ENCODE measurements at places on chromosomes 1 and 21.

- DNase-seq, result no peak
These were observed 91.2 kb upstream of the KCTD3 start for GRCh38 chr1:215475796-215476481.

DNA sequence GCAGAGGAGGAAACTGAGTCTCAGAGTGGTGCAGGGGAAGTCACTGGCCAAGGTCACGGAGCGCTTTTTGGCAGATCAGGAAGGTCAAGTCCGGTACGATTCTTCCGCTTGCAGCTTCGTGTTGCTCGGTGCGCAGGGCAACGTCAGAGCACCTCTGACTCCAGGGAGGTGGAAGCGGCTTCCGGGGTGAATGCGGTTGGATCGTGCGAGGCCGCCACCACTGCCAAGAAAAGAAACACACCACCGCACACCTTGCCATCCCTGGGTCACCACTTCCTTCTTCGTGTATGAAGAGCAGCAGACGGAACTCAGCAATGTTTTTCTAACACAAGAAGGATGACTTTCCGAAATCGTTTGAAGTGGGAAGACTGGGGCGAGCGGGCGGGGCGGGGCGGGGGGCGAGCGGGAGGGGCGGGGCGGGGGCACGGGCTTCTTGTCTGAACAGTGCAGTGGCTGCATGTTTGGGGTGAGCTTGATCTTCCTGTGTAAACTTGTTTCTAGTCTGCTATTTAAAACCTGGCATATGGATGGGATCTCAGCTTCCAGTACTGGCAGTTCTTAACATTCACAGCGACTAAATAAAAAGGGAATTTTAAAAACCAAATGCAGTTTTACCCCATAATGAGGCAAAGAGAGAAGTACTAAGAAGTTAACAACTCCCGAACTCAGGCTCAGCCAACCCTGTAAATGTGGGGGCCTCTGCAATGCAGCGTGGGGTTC is 300.0 kb downstream of the RRAGC start:
- DNase-seq, result peak; percentile 65

DNA sequence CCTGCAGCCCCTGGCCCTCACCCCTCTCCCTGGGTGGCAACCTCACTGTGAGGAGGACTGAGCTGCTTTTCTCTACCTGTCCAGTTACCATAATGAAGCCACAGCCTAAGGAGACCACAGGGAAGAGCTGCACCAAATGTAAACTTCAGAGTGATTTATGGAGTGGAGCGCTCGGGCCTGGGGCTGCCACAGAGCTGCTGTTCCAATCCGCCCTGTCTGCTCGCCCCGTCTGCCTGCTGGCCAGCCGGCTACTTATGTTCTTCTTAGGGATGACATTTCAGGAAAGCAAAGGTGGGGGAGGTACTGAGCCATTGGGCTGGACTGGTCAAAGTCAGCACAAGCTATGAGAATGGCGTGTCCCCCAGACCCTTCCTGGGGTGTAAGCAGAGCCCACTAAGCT is 17.9 kb downstream of the SYT6 start:
- DNase-seq, result no peak

DNA sequence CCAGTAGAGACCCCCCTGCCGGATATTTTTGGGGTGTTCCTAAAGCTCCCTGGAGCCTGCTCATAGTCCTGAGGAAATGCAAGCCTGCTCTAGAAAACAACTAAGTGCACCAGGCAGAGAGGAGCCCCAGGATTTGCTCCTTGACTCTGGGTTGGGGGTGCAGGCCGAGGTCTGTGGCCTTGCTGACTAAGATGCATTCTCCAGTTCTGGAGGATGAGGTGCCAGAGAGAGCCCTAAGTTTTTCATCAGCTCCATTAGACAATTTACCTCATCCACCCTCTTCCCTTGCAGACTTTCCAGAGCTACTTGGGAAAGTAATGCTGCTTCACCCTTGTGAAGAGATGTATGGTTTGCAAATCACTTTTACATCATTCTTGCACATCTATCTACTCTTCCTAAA is 9.1 kb downstream of the TUFT1 start:
- no peak for DNase-seq

DNA sequence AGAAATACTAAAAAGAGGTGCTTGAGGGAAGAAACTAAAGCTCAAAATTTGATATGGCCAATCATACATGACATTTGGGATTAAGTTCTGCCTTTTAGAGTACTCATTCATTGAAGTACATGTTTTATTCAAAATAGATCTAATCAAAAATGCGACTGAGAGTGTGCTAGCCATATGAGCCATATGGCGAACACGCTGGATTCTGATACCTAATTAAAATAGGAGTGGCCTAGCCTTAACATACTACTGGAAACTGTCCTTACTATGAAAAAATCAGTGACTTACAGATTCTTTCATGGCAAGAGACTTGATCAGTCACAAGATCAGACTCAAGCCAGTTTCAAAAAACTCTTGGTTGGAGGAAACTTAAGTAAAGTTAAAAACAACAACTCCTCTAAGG is 73.9 kb downstream of the PTGER3 start:
- DNase-seq, result no peak

DNA sequence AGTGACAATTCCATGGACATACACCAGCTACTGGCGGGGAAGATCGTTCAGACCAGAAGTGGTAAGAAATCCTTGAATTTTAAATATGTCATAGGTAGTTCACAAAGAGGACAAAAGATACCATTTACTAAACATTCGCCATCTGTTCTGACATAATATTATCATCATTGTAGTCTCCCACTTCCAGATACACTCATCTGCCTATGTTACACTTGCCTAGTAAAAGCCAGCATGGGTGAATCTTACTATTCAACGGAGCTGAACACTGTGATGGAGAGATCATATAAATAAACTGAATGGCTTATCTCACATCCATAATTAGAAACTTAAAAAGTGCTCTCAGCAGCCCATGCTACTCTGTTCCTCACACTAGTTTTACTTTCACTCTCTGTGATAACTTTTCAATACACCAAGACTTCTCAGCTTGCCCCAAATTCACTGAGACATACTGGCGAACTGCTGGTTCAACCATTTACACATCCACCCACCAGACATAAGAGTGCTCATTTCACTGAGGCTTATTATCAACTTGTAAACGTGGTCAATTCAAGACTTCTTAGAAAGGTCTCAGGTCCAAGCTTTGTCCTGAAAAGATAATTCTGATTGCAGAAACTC is 463 bp upstream of the PRRC2C start:
- no peak for DNase-seq

DNA sequence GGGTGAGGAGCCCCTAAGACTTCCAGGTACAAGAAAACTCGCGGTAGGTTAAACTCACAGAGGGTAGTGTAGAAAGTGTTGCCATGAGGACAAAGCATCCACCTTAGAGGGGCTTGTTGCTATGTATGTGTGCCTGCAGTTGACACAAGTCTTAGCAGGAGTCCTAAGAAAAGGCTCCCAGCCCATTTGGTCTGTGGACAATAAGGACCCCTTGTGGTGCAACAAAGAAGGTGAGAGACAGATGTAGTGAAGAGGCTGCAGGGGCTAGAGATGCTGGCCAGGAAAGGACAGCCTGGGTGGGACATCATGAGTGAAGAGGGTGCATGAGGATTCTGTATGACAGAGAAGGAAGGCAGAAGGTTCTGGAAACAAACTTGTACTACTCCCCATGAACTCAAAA is 36.3 kb upstream of the IL10 start:
- DNase-seq, result no peak

GRCh38 chr1:87800006-87800405 is 471.3 kb downstream of the LMO4 start:
- DNase-seq, result no peak

- peak; percentile 96 for DNase-seq
These were observed at the start of gene SHC1 for GRCh38 chr1:154970631-154971340. Gene SHC1, minus strand, starts transcription at chr1:154970747. Its CDS starts 221 bp downstream, at chr1:154970526.

DNA sequence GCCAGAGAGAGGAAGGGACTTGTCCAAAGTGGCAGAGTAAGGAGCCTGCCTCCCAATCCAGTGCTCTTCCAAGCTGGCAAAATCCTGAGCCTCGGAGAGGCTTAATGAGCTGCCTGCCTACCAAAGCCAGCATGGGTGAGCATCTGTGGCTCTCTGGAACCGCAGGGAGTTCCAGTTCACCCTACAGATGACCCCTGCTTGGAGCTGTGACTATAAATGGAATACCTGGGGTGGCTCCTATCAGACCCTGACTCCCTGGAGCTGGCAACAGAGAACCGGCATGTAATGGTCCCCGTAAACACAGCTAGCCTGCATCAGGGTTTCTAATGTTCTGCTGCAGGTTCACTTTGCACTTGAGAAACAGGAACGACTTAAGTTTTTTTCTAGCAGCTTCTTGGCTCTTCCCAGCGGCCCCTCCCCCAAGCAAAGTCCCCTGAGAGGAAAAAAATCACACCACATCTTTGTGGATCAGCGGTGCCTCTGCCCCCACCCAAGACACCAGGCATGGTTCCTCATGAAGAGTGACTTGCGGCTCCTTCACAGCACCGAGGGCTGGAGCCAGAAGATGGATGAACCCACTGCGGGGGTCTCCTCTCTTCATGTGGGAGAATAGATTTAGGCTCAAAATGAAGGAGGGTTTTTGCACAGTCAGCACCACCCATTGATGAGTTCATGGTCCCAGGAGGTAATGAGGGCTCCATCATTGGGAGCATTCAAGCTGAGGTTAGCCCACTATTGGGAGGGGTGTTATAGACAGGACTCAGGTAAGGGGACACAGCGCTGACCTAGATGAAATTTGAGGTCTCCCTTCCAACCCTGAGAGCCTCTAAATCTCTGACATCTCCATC is 79.0 kb downstream of the SYT2 start:
- no peak for DNase-seq

DNA sequence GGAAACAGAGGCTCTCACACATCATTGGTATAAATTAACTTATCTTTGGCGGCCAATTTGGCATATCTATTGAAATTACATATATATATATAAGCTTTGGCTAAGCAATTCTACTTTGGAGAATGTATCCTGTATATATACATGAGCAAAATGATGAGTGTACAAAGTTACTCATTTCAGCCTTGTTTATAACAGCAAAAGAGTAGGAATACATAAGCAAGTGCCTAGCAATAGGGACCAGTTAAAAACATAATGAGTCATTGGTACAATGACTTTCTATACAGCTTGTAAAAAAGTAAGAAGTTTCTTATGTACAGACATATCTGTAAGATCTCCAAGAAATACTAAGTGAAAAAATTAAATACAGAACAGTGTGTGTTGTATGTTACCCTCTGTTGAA is 190.8 kb downstream of the LTN1 start:
- DNase-seq, result no peak

GRCh38 chr1:59718989-59719360 is 95.8 kb upstream of the HOOK1 start:
- no peak for DNase-seq

GRCh38 chr1:30675761-30676160 is 47.6 kb downstream of the MATN1 start:
- no peak for DNase-seq

GRCh38 chr1:106952776-106953175 is 103.7 kb upstream of the PRMT6 start:
- DNase-seq, result no peak

DNA sequence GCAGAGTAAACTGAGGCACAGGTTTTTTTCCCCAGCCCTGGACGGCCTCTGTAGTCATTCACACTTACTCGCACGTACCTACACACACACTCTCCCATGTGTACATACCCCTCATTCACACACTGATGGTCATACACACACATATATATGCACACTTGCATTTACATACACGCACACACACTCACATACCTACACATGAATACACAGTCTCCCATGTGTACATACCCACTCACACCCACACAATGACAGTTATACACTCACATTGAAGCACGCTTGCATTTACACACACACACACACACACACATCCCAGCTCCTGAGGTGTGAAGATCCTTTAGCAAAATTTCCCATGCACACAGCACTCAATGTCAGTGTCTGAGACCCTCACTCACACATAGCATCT is 766 bp upstream of the FAM131C start:
- no peak for DNase-seq

DNA sequence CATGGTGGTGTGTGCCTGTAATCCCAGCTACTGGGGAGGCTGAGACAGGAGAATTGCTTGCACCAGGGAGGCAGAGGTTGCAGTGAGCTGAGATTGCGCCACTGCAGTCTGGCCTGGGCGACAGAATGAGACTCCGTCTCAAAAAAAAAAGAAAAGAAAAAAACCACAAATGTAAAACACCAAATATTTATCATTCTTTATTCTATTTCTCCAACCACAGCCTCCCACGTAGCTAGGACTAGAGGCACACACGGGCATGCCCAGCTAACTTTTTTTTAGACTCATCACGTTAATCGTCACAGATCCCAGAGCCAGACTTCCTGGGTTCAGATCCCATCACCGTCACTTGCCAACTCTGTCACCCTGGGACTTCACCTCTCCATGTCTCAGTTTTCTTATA is 13.5 kb downstream of the DNAJC16 start:
- no peak for DNase-seq

- peak; percentile 77 for DNase-seq
These were observed 12.0 kb upstream of the FCAMR start for GRCh38 chr1:206982216-206982615.

- no peak for DNase-seq
These were observed 192.0 kb upstream of the JUN start for GRCh38 chr1:58975888-58976287.

DNA sequence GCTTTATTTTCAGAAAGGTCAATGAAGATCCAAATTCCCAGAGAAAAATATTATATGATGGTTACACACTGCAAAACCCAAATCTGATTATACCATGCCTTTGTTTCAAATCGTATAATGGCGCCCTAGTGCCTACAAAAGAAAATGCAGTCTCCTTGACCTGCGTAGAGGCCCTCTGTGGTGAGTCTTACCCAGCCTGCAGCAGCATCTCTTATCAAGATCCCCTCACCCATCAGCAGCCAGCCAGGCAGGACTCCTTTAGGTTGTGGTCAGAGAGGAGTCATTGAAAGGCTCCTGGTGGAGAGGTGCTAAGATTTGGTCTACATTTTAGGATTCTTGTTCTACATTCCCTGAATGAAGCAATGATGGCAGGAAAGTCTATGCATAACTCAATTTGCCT is 23.7 kb upstream of the DAB1 start:
- no peak for DNase-seq

- peak; percentile 57 for DNase-seq
These were observed 4.9 kb downstream of the PTPN7 start for GRCh38 chr1:202155478-202156021.

- peak; percentile 87 for DNase-seq
These were observed 14.4 kb downstream of the TMPRSS3 start for GRCh38 chr21:42381347-42381984.

- no peak for DNase-seq
These were observed 4.9 kb upstream of the TTLL10 start for GRCh38 chr1:1168451-1169411.

- no peak for DNase-seq
These were observed 426.6 kb downstream of the DUSP10 start for GRCh38 chr1:221315330-221315729.

GRCh38 chr1:113859478-113860175 is 11.9 kb downstream of the PTPN22 start:
- no peak for DNase-seq

DNA sequence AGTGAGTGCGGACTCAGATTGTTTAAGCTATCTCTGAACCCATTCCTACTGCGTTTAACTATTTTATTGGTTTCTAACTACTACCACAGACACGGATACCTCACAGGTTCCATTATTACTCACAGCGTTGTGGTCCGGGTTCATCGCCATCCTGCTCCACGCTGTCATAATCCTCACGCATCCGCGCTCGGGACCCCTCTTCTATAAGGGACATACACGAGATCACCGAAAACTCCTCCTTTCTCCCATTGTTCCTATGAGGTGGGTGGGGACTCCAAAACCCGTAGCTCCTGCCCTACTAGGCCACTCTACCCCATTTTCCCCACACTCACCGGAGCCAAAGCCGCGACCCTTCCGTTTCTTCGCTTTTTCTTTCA is 610 bp downstream of the RBM8A start:
- no peak for DNase-seq

Data from stomach (tissue), 19 donors.